ENCODE measurements at places on chromosomes 4 and X.

DNA sequence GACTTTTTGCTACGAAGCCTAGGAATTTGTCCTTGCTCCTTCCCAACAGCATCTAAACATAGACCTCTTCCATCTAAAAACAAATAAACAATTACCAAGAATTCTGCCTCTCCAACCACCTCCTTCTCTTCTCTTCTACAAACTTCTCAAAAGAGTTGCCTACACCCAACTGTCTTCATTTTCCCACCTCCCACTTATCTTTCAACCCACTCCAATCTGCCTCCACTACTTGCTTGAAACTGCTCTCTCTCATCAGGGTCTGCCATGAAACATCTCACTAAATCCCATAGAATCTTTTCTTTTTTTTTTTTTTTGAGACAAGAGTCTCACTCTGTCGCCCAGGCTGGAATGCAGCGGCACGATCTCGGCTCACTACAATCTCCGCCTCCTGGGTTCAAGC lies 902 bp upstream of the FGD1 start:
- no peak for DNase-seq

- DNase-seq = no peak
Measured at GRCh38 chr4:138305050-138305449, 62.9 kb upstream of the SLC7A11 start.

GRCh38 chr4:183909801-183910200 lies 4.7 kb downstream of the STOX2 start:
- no peak for DNase-seq

GRCh38 chr4:42078184-42078801 lies 74.2 kb downstream of the BEND4 start:
- DNase-seq = no peak

- DNase-seq = no peak
Measured at GRCh38 chr4:53021754-53022512, 159.8 kb downstream of the RASL11B start.

- DNase-seq = no peak
Measured at GRCh38 chrX:155968791-155969190, 28.7 kb upstream of the IL9R start.

GRCh38 chrX:47644557-47645091 lies 5.7 kb downstream of the ELK1 start:
- DNase-seq = peak; percentile 26

- DNase-seq = peak; percentile 27
Measured at GRCh38 chr4:151407466-151408379, 1.3 kb upstream of the FHIP1A start.

DNA sequence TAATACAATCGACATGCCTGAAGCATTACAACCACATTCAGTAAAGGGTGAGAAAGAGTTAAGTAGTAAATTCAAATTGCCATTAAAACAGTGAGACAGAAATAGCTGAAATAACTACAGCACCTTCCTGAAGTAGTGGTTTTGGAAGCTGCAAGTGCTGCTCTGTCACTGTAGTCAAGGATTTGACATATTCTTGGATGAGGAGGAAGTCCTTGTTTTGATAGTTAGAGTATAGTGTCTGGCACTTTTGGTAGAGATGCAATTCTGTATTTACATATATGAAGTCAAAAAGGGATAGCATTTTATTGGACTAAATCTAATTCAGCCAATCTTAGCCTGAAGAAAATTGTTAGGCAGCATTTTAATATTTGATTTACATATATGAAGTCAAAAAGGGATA lies 1559.6 kb downstream of the TECRL start:
- no peak for DNase-seq

- no peak for DNase-seq
Measured at GRCh38 chr4:129371065-129371464, 275.1 kb downstream of the C4orf33 start.

- DNase-seq = no peak
Measured at GRCh38 chr4:8052160-8052691, 106.4 kb downstream of the ABLIM2 start.

GRCh38 chrX:56308726-56309125 lies 76.6 kb downstream of the KLF8 start:
- no peak for DNase-seq

GRCh38 chr4:22356987-22357596 lies 158.8 kb downstream of the ADGRA3 start:
- peak; percentile 9 for DNase-seq

- no peak for DNase-seq
Measured at GRCh38 chr4:88743696-88744095, 46.1 kb upstream of the NAP1L5 start.

DNA sequence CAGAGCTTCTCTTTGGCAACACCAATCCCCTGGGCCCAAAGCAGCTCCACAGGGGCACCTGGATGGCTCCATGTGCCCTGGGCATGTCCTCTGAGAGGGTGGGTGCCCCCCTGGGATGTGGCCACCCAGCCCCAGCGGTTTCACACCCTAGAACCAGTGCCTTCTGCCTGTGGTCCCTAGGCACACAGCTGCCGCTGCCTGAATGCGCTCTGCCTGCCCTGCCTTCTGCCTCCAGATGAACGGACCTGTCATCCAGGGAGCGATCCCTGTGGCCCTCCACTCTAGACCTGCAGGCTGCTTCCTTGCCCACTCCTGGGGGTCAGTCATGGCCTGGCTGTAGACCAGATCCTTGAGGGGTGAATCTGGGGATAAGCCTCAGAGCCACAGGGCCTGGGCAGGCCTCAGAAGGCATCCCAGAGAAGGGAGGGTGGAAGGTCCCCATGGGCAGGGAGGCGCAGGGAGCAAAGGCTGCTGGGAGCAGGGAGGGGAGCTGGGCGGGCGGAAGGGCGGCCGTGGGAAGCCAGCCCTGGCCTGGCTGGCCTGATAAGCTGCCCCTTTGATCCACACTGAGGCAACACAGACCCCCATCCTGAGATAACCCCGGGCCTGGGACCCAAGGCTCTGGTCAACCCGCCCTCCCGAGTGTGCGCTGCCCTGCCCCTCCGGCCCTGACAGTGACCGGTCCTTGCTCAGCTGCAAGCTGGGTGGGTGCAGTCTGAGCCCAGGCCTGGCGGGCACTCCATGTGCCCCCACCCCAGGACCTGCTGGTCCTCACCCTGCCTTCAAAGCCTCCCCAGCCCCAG lies 8.1 kb upstream of the FGFR3 start:
- no peak for DNase-seq

DNA sequence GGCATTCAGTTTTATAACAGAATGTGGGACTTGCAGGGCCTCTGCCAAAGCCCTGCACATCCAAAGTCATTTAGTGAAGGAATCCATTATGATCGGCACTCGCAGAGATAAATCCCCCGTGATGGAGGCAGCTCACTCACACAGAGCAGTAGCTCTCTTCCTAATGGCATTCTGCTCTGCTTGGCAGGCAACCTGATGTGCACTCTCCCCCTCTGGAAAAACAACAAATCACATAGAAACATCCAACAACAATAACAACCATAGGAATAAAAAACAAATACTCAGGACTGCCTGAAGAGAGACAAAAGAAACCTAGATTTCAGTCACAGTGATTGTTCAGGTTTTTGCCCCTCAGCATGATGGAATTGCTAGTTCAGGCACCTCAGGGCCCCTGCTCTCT lies 59.7 kb downstream of the NAA11 start:
- DNase-seq = no peak

- peak; percentile 33 for DNase-seq
Measured at GRCh38 chr4:44760142-44760898, 34.0 kb upstream of the GNPDA2 start.

DNA sequence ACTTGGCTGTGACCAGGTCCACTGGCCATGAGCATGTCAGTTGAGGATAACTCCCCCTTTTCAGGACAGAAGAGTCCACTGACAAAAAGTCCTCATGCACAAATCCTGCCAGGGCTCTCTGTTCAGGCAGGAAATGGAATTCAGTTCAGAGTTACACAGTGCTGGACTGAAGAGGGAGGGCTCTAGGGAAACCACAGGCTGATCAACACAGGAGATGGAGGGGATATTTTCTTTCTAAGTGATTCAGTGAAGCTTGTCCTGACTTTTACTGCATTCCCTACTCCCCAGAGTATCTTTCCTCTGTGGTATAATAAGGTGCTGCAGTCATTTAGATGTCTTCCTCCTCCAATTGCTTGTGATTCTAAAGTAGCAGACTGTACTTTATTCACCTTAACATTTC lies 335.5 kb upstream of the IGFBP7 start:
- no peak for DNase-seq

DNA sequence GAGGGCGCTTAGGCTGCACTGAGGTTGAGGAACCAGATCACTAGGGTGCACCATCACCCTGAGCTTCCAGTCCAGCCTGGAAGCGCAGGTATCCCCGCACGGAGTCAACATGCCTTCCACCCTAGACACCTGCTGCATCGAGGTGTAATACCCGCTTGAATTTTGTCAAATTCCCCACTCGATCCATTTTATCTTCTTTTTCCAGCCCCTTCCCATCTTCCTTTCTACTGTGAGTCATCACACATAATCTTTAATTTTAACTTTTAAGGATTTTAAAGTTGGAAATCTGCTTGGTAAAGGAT lies 821 bp downstream of the PLK4 start:
- DNase-seq = no peak

- DNase-seq = no peak
Measured at GRCh38 chr4:26388671-26389070, 67.9 kb downstream of the RBPJ start.

GRCh38 chrX:42946544-42947194 lies 168.7 kb upstream of the PPP1R2C start:
- peak; percentile 40 for DNase-seq

GRCh38 chrX:148426467-148426866 lies 74.0 kb upstream of the AFF2 start:
- DNase-seq = no peak

DNA sequence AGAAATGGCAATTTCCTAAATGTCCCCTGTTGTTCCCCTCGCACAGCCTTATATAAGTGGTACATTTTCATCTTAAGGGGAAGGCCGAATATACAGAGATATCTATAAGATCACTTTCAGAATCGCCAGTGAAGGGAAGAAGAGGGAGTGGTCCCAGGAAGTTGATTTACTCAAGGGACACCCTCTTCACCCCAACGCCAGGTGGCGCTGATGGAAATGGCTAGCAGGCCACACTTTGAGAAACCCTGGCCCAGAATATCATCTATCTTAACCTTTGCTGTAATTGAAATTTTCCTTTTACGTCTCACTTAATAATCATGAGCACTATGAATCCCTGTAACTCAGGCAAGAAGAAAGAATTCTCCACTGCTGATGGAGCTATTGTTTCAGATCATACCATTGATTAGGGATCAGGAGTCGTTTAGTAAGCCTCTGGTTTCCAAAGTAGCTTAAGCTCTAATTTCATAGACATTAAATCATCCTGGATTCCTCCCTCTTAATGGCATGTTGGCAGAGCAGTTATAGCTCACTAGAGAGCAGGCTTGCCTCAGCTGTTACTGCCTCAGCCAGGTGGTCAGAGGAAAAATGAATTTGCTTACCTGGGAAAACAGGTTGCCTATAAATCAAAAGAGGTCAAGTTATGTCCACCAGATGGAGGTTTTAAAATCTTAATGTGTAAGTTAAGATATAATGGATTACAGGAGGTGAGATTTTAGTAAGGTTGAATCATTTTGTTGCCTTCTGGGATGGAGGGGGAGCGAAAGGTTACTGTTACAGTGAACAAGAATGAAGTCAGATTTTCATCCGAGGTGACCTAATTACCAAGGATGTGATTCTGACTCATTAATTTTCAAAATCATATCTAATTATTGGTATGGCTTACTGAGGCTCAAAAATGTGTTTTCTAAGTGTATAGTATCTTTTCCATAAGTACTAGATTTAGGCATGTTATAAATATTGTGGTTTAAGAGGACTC lies 941.2 kb upstream of the TENM3 start:
- DNase-seq = no peak

DNA sequence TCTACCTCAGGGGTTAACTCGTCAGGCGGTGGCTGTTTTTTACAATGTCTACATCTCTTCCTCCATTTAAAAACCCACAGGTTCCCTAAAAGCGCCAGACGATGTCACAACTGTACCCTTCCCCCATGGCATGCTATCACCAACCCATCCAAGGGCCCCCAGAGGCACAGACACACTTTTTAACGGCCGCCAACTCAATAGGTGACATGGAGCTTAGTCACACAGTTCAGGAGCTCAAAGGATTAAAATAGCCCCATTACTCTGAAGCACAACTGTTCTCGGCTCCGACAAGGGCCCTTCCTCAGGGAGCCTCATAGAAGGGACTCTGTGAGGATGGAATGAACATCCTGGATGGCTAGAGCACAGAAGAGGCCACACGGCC lies 12.4 kb downstream of the SH3KBP1 start:
- no peak for DNase-seq

GRCh38 chrX:54979432-54979831 lies 14.6 kb downstream of the PFKFB1 start:
- no peak for DNase-seq

GRCh38 chr4:71231129-71232055 lies 107.4 kb upstream of the SLC4A4 start:
- DNase-seq = no peak

GRCh38 chr4:43339435-43339834 lies 446.9 kb downstream of the GRXCR1 start:
- no peak for DNase-seq
